Myometrial cell (primary cell): ENCODE measurements at places on chromosomes 1 and 21. TPM values are rescaled to one million over a fixed set of nuclear protein-coding genes. Genes with fewer than 3 reads are reported as not detected.

Gene PROK1
- not detected in 2 replicates for total RNA-seq

Gene IGFN1
- not detected in 2 replicates for total RNA-seq

Gene KCND3
- total RNA-seq = not detected in 2 replicates

Gene LCE2C
- not detected in 2 replicates for total RNA-seq

Gene FLAD1
- total RNA-seq = 31.4 and 42.1 TPM in 2 replicates

Gene KMO
- total RNA-seq = not detected in 2 replicates

Gene IFNLR1
- under 0.01 TPM in 1 of 2 replicates, not detected in the other for total RNA-seq

Gene CFHR1
- 0.29 TPM in 1 of 2 replicates, not detected in the other for total RNA-seq

Gene LIN28A
- total RNA-seq = not detected in 2 replicates
